ENCODE measurements at places on chromosomes 6 and 20.

DNA sequence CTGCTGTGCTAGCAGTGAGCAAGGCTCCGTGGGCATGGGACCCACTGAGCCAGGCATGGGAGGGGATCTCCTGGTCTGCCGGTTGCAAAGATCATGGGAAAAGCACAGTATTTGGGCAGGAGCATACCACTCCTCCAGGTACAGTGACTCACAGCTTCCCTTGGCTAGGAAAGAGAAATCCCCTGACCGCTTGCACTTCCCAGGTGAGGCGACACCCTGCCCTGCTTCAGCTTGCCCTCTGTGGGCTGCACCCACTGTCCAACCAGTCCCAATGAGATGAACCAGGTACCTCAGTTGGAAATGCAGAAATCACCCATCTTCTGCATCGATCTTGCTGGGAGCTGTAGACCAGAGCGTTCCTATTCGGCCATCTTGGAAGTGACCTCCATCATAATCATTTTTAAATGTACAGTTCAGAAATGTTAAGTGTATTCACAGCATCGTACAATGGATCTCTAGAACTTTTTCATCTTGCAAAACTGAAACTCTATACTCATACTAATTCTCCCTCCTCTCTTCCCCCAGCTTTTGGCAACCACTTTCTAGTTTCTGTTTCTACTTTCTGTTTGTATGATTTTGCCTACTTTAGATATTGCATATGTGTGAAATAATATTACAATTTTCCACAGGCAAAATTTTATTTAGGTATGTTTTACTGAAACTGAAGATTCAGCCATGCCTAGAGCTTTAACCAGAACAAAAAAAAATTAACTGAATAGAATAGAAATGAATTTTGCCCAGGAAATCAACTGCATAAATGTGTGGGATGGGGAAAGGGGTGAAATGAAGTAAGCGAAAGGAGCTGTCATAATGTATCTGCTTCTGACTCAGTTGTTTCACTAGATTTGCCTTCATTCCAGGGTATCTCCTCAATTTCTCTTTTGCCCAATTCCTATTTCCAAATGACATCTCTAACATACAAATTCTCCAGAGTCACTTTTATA lies 100.0 kb downstream of the RWDD2A start:
- no peak for DNase-seq

GRCh38 chr20:61118429-61119224 lies 133.4 kb upstream of the CDH4 start:
- no peak for DNase-seq

- no peak for DNase-seq
Measured at GRCh38 chr6:110826236-110827129, 11.2 kb upstream of the CDK19 start.

DNA sequence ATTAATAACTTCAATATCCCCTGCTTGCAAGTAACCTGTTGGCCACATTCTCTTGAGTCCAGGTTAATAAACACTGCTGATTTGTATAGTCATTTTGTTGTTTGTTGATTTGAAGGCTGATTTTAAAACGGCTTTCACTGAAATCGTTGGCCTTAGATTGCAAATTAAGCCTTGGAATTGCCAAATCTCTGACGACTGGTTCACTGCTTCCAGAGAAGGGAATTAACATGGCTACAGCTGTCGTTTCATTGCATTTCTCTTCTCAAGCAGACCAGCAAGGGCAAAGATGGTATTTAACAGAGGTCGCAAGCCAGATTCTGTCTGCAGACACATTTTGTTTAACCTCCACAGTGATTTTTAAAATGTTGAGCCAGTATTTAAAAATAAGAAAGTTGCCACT lies 470.9 kb downstream of the TFAP2A start:
- no peak for DNase-seq

DNA sequence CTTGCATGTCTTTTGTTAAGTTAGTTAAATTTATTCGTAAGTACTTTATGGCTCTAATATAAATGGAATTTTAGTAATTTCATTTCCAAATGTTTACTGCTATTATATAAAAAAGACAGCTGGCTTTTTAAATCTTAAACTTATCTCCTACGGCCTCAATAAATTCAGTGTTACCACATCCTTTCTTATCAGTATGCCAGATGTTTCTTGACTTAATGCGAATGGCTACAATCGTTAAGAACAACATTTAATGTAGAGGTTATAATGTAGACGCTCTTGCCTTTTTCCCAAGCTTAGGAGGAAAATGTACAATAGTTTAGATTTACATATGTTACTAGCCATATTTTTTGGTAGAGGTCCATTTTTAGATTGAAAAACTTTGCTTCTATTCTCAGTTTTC lies 659.4 kb downstream of the TENT5A start:
- no peak for DNase-seq

- no peak for DNase-seq
Measured at GRCh38 chr6:515267-515666, 123.7 kb downstream of the IRF4 start.

DNA sequence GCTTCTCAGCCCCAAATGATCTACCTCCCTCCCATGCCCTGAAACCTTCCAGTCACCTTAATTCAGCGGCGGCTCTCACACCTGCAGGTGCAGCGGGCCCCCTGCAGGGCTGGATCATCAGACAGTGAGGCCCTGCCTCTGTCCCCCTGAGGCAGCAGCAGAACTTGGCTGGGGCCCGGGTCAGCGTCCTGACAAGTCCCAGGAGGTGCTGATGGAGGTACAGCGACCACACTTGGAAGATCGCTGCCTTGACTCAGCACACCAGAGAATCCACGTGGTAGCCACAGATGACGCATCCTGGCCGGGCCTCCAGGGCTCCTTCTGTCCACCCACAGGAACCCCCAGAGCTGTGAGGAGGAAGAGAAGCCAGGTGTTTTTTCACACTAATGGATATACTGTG lies 116.4 kb upstream of the THBS2 start:
- DNase-seq = no peak

- no peak for DNase-seq
Measured at GRCh38 chr6:52337633-52338290, 24.2 kb upstream of the PAQR8 start.

DNA sequence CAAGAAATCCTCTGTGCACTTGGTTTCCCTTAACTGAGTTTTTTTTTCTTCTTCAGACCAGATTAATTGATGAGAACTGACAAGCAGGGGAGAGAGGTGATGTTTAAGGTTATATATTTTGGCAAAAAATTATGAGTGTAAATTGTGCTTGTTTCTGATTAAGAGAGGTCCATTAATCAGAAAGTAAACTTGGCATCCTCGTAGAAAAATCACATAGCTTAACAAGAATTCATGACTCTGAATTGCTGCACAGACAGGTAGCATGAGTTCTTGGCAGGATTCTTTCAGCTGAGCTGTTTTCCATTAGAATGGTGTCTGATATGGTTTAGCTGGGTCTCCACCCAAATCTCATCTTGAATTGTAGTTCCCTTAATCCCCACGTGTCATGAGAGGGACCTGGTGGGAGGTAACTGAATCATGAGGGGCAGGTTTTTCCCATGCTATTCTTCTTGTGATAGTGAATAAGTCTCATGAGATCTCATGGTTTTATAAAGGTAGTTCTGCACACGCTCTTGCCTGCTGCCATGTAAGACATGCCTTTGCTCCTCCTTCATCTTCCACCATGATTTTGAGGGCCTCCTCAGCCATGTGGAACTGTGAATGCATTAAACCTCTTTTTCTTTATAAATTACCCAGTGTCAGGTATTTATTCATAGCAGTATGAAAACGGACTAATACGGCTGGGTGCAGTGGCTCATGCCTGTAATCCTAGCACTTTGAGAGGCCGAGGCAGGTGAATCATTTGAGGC lies 34.2 kb upstream of the DDR1 start:
- DNase-seq = no peak

DNA sequence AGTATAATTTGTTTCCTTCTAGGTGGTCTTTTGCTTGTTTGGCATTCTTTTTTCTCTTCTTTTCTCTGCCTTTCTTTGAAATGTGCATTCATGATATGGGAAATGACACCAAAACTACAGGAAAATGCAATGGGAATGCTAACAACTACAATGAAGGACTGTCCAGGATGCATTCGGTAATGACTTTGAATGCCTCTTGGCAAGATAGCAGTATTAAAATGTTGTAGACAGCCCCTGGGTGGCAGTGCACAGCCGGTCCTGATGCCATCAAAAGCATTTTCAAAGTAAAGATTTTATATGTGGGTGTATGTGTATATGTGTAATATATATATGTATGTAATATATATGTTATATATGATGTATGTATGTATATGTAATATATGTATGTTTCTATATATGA lies 218.8 kb upstream of the MMS22L start:
- no peak for DNase-seq

DNA sequence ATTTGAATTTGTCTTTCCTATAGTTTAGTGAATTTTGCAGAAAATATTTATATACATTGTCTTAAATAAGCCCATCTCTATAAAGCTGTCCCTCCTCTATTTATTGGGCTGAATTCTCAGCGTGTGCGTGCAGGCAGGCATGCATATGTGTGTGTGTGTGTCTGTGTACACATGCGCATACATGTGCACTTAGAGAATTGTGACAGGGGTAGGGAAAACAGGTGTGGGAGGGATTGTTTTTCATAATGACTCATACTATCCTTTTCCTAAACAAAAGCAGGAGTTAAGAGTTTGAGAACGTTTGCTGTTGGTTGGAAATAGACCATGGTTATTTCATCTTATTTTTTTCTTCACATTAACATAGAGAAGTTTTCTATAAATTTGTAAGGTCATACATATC lies 43.4 kb upstream of the FABP7 start:
- no peak for DNase-seq

DNA sequence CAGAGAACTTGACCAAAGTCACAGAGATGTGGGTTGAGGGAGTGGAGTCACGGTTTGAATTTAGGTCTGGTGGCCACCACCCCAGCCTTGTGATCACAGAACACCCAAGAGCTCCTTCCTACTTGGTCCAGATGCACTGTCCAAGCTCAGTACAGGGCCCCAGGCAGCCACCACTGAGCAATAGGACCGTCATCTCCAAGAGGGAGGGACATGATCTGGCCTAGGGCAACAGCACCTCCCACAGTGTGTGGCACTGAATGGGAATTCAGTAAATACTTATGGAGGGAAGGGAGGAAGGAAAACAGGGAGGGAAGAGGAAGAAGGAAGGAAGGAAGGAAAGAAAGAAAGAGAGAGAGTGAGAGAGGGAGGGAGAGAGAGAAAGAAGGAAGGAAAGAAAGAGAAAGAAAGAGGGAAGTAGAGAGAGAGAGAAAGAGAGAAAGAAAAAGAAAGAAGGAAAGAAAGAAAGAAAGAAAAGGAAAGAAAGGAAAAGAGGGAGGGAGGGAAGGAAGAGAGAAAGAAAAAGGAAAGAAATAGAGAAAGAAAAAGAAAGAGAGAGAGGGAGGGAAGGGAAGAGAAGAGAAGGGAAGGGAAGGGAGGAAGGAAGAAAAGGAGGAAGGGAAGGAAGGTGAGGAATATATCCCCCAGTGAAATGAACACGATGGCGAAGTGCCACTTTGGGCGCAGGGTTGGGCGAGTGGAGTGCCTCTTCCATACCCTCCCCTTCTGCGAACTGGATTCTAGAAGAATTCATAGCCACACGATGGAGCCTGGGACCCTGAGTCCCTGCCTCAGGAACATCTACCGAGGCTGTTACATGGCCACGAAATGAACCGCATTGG lies 243.7 kb downstream of the TFAP2C start:
- no peak for DNase-seq

- DNase-seq = no peak
Measured at GRCh38 chr6:91304521-91304920, 717.6 kb upstream of the MAP3K7 start.

DNA sequence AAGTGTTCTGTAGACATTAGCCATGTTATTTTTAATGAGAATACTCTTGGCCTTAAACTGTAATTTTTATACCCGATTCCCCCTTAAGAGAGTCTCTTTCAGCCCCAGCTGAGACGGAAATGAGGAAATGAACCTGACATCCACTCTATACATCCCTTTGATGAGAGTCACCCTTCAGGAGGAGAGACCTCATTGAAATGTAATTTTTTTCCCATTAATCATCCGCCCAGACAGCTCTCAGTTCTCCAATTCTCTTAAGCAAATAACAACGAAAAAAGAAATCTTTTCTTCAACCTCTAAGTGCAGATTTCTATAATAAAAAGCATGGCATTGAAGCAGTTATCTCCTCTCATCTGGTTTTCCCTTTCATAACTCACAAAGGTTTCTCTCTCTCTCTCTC lies 243.8 kb upstream of the PMEPA1 start:
- no peak for DNase-seq

- no peak for DNase-seq
Measured at GRCh38 chr6:124190256-124190655, 386.6 kb downstream of the NKAIN2 start.

- no peak for DNase-seq
Measured at GRCh38 chr6:43282060-43282459, 16.0 kb upstream of the SLC22A7 start.

Measured in Calu3 (cell line).